NCI-H345 (cell line): ENCODE measurements at places on chromosomes 4 and X.

GRCh38 chr4:150173982-150174398 lies 95.7 kb downstream of the DCLK2 start:
- peak; percentile 75 for DNase-seq

DNA sequence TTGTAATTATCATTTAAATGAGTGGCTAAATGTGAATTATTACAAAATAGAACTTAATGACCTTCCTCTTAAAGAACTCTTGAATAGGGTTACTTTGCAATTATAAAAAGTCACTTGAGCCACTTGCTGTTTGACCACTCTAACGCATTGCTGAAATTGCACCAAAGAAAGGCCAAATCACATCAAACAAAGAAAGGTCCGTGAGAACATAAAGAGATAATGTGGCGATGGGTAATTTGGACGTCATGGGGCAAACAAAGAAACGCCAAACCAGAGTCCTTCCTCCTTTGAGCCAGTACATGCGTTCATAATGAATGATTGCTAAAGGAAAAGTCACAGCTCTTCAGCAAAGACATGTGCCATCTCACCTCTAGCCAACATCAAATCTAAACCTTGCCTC lies 229.8 kb upstream of the STS start:
- no peak for DNase-seq

- no peak for DNase-seq
Observed at GRCh38 chr4:123784626-123785025, 388.0 kb downstream of the SPRY1 start.

GRCh38 chr4:74618166-74618565 lies 173.2 kb downstream of the AREG start:
- DNase-seq = no peak

DNA sequence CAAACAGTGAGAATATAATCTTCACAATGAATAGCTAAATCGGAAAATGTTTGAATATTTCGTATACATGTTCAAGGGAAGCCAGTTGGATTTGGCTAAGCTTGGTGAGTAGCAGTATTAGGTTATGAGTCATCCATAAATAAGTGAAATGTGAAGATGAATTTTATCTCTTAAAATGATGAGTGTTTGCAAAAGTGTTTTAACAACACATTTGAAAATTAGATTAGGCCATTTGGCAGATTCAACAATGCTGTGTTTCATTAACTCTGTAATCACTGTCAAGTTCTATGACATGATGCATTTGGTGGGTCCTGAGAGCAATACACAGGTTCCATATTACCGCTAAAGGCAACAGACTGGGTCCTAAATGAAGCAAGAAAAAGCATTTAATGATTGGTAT lies 301.9 kb upstream of the PRPS2 start:
- DNase-seq = no peak

GRCh38 chrX:22300130-22300529 lies 27.4 kb downstream of the CBLL2 start:
- peak; percentile 88 for DNase-seq

GRCh38 chr4:179871726-179872125 lies 2371.5 kb upstream of the TENM3 start:
- DNase-seq = no peak

DNA sequence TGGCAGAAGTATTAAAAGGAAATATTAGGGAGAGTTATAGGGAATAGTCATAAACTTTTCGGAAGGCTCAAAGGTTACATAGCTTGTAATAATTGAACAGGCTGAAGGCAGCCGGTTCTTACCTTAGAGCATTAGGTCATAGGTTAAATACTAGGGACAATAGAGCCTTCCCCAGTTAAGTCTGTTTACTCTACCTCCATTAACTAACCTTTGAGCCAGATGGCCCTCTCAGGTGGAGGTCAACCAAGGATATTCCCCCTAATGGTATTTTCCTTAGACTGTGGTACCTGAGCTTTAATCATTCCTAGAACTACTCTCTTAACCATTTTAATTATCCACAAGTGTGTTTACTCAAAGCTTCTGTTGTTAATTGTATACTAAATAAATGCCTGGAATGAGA lies 920.9 kb upstream of the PABPC4L start:
- DNase-seq = no peak

DNA sequence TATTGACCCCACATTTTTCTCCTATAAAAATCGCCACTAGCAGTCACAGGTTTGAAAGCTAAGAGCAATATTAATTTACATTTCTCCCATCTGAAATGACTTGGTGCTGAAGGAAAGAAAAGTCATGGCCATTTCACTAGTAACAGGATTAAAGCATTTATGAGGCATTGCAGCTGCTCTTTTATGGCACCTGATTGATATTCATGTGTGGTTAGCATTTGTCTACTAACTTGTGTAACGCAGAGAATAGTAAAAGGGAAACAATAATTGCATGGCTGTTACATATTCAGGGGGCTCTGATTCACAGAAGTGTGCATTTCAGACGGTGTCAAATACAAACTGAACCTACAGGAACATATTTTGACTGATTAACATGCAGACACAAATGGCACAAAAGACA lies 5.2 kb downstream of the PCDH19 start:
- DNase-seq = no peak

GRCh38 chr4:126740687-126741086 lies 892.1 kb upstream of the INTU start:
- no peak for DNase-seq

GRCh38 chr4:39710098-39710896 lies 12.4 kb downstream of the UBE2K start:
- DNase-seq = no peak

GRCh38 chr4:162457071-162457865 lies 293.5 kb upstream of the FSTL5 start:
- DNase-seq = no peak

- DNase-seq = no peak
Observed at GRCh38 chr4:119675391-119675790, 46.8 kb upstream of the PDE5A start.

GRCh38 chr4:110636680-110637407 lies 14.0 kb upstream of the PITX2 start:
- DNase-seq = peak; percentile 51

DNA sequence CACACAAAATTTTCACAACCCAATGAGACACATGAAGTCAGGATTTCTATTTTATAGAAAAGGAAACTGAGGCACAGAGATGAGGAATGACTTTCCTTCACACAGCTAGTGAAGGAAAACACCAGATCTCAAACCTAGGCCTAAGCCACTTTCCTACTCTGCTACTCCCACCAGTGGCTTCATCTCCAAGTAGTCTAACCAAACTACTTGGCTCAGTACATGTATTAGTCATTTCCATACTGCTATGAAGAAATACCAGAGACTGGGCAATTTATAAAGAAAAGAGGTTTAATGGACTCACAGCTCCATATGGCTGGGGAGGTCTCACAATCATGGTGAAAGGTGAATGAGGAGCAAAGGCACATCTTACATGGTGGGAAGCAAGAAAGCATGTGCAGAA lies 196.6 kb downstream of the EVC2 start:
- no peak for DNase-seq

- peak; percentile 4 for DNase-seq
Observed at GRCh38 chr4:89306486-89307177, 968 bp downstream of the GPRIN3 start.

GRCh38 chrX:128616933-128617332 lies 564.7 kb upstream of the ACTRT1 start:
- DNase-seq = no peak

DNA sequence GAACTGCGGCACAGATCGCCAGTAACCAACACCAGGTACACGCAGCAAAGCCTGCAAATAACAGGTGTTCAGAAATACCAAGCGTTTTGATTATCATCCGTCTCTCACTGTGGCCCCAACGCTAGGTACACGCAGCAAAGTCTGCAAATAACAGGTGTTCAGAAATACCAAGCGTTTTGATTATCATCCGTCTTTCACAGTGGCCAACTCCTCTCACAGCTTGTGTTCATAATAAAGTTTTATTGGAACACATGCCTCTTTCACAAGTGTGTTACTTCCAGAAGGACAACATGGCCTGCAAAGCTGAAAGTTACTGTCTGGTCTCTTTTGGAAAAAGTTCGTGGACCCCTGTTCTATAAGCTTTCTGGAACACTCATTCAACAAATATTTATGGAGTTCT lies 153.1 kb downstream of the AFAP1 start:
- no peak for DNase-seq

DNA sequence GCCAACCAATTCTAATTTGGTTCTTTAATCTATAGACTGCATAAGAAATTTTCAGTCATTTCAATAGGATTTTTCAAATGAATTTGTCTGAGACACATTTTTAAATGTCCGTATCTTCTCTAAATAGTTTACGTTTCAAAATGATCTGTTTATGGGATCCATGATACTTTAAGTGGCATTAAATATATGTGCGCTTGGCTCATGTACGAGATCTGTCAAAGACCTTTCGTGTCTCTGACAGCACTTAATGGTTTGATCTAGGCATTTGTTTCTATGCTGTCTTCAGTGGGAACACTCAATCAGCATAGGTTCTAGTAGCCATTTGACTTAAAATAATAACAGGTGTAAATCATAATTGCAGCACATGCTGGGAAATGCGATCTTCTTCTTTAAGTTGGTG lies 731.0 kb downstream of the CENPC start:
- no peak for DNase-seq

DNA sequence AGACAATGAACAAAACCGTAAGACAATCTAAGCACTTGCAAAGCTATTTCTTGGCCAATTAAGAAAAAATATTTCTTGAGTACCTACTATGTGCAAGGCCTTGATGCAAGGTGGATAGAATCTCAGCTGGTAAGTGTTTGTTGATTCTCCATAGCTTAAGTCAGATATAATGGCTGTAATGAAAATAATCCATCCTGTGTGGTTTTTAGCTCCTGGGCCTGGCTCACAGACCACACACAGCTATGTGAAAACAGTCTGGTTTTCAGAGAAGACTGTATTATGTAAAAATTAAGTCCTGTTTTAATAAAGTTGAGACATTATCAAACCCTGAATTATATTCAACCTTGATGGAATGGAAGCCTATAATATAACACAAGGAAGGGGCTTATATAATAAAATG lies 7.8 kb upstream of the DDIT4L start:
- no peak for DNase-seq

- no peak for DNase-seq
Observed at GRCh38 chr4:47145630-47146029, 114.3 kb downstream of the GABRB1 start.

- peak; percentile 86 for DNase-seq
Observed at GRCh38 chr4:68905939-68906779, 45.4 kb downstream of the UGT2A3 start.

GRCh38 chr4:89303814-89304388 lies 3.7 kb downstream of the GPRIN3 start:
- no peak for DNase-seq

GRCh38 chr4:23212558-23212957 lies 519.8 kb downstream of the GBA3 start:
- no peak for DNase-seq

- no peak for DNase-seq
Observed at GRCh38 chr4:10623241-10623640, 61.3 kb downstream of the CLNK start.

GRCh38 chr4:169200361-169201030 lies 70.3 kb downstream of the SH3RF1 start:
- no peak for DNase-seq

GRCh38 chr4:114026447-114026846 lies 47.0 kb upstream of the ARSJ start:
- DNase-seq = no peak

DNA sequence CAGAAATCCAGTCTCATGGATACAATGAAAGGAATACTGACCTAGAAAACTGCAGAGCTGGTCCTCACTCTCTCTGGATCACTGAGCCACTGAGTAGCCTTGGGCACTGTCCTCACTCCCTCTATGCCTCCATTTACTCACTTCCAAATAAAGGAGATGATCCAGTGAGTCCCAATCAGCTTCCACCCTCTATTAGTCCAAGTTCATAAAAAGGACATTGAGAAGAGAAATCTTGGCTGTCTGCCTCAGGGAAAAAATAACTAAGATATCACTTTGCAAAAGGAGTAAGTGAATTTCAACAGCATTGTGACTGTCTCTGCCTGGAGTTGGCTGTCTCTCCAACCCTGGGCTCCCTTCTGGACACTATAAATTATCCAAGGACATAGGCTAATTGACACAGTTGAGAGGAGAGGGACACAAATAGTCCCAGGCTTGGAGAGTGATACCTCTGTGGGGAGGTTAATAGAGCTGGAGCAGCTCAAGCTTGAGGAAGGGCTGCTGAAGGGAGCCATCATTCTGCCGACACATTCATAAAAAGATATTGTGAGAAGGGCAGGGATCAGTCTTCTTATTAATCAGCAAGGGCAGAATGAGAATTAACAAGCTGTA lies 572.3 kb downstream of the RAB28 start:
- no peak for DNase-seq

DNA sequence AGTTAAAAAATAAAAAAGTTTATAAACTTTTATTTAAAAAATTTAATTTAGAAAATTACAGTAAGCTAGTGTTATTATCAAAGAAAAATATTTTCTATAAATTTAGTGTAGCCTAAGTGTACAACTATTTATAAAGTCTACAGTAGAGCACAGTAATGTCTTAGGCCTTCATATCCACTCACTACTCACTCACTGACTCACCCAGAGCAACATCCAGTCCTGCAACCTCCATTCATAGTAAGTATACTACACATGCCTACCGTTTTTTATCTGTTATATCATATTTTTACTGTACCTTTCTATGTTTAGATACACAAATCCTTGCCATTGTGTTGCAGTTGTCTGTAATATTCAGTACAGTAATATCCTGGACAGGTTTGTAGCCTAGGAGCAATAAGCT lies 129.0 kb upstream of the FAM47B start:
- DNase-seq = no peak

DNA sequence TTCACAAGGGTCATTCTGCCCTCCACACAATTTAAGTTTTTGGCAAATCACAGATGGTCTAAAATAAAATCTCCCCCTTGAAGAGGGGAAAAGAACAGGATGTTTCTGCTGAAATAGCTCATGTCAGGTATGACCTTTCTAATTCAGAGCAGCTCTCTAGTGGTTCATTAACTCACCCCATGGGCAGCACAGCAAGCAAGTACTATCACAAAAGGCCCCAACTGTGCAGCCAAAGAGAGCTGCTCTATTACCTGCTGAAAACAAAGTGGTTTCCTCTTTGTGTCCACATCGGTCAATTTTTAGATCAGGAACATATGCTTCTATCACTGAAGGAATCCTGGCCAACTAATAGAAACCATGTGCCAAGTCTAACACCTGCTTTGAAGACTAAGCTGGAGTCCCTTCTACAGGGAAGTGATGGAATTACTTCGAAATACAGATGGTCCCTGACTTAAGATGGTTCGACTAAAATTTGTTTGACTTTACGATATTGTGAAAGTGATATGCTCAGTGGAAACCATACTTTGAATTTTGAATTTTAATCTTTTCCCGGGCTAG lies 164.3 kb downstream of the ENOX2 start:
- DNase-seq = peak; percentile 24

GRCh38 chr4:84738622-84739021 lies 155.7 kb downstream of the CDS1 start:
- DNase-seq = no peak

GRCh38 chr4:134024251-134024650 lies 177.3 kb downstream of the PABPC4L start:
- DNase-seq = peak; percentile 4

GRCh38 chrX:69163936-69164741 lies 1.1 kb downstream of the PJA1 start:
- peak; percentile 56 for DNase-seq

GRCh38 chr4:116668190-116668589 lies 417.2 kb downstream of the TRAM1L1 start:
- no peak for DNase-seq
